ENCODE measurements at places on chromosomes 16 and 17.

DNA sequence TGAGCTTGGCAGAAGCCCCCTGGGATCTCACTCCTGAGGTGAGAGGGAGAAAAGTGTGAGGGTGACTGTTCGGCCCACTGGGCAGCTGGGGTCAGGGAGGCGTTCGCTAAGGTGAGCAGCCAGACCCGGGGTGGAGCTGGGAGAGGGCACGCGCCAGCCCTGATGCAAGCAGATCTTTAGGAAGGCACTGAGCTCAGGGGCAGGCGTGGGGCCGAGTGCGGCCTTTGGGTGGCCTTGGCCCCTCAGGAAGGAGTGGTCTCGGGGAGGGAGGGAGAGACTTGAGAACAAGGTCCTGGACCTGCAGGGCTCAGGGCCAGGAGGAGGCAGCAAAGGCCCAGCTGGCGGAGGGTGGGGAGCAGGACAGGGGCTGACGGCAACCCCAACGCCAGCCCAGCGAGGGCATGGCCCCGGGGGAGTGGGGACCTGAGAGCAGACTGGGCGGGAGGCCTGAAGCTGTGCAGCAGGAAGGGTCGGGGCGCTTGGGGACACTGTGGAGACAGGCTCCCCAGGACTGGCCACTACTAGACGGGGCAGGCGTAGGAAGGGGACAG lies 14.5 kb upstream of the WDR45B start:
- DNase-seq: no peak

DNA sequence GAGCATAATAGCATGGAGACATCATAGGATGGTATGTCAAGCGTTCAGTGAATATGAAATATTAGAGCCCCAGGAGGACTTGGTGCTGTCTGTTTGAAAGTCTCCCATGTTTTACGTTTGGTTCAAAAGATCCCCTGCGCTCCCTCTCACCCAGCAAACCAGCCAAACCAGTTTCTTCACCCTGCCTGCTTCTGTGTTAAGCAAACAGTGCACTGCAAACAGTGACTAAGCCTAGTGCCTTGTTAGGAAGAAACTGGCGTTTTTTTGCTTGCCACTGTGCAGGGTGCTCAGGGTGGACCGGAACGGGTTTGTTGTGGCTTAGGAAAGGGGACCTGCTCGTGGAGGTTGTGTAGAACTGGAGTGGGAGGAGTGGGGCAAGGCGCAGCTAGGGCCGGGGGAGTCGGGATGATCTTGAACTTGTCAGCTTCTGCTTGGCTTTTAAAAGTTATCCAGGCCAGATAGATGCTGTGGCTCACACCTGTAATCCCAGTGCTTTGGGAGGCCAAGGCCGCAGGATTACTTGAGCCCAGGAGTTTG lies 7.7 kb downstream of the CDH1 start:
- DNase-seq: no peak

DNA sequence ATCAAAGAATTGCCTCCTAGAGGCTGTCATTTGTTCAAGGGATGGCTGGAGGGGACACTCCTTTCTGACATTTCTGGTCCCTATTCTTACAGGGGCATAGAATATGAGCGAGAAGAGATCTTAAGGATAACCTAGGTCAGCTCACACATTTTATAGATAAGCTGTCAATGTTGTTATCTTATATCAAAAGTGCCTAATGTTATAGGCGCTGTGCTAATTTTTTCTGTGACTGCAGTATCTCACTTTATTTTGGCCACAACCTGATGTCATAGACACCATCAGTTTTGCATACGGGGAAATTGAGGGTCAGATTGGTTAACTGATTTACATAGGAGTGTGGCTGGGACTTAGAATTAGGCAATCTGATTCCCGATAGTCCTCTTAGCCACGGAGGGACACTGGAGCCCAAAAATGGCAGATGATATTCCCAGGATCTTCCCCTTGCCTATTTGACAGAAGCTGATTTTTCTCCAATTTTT lies 1.2 kb downstream of the CPD start:
- DNase-seq: no peak

DNA sequence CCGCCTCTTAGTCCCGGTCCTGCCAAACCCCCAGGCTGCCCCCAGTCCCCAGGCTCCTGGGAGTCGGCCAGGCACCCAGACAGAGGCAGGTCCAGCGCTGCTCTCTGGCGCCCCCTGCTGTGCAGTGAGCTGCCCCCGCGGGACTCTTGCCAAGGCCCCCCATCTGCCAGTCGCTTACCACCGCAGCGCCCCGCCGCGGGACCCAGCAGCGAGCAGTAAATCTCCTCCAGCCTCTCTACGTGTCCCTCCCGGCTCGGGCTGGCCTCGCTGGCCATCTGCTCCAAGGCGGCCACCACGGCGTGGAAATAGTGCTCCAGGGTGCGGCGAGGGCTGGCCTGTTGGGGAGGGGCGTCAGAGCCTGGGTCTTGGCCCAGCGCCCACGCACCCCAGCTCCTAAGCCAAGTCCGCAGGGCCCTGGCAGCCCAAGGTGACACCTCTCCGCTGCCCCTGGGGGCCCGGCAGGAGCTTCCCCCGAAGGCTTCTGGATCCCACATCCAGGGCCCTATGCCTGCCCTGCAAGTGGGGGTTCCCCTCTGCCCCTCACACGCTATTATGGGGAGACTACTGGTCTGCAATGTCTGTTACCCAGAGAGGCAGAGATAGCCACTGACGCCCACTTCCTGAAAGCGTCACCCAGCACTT lies 33.7 kb upstream of the MFSD6L start:
- DNase-seq: no peak

DNA sequence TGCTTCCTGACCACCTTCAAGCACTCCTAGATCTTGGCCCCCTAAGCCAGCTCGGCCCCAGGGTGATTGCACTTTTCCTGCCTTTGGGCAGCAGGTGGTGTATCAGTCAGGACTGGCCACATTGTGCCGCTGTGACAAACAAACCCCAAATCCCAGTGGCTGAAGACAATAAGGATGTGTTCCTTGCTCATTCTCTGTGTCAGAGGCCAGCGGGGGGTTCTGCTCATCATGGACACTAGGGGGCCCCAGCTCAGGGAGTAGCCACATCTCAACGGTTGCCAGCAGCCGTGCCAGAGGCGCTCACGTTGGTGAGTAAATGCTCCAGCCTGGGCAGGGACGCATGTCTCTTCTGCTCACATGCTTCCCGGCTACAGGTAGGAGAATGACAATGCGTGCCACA lies 60.4 kb downstream of the ZDHHC7 start:
- DNase-seq: no peak

DNA sequence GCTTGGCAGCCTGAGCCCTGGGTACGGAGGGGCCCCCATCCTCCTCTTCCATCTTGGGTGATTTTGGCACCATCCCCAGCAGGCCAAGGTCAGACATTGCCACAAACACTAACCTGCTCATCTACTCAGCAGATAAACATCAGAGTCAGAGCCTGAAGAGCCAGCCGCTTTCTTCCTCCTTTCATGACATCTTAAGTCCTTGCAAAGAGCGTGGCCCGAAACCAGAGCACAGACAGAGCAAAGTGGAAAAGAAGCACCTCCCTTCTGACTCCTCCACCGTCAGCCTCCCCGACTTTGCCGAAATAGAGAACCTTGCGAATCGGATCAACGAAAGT lies 60.4 kb upstream of the RPH3AL start:
- no peak for DNase-seq

DNA sequence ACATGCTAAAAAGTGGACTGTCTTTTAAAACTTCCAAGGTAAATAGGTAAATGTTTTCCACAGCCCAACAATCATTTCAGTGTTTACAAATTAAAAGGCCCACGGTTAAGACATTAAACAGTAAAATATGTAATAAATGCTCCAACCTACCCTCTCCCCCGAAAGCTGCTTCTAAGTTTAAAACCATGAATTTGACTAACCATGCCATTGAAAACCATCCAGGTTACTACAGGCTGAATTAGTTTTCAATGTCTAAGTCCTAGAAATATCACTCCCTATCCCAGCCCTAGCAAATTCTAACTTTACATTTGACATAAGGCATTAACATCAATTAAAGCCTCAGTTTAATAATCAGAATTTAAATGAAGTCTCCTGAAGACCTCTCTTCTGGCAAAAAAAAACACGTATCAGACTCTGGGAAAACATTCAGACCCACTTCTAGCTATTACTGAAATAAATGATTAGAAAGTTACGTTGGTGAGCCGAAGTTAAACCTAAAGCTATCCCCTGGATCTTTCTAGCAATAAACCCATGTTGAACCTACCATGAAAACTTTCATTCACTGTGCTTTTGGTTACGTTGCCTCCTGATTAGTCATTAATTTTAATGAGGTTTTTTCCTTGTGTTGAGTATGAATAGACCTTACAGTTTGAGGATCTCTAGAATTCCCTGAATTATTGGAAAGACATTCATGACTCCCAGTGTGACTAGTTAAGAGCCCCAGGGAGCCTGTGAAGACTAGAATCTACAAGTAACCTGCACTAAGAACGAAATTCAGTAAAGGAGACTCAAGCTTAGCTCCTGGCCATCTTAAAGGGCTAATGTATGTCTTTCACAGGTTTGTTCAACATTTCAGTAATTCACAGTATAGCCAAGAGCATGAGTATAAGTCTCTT lies 1.7 kb upstream of the POLG2 start:
- no peak for DNase-seq

DNA sequence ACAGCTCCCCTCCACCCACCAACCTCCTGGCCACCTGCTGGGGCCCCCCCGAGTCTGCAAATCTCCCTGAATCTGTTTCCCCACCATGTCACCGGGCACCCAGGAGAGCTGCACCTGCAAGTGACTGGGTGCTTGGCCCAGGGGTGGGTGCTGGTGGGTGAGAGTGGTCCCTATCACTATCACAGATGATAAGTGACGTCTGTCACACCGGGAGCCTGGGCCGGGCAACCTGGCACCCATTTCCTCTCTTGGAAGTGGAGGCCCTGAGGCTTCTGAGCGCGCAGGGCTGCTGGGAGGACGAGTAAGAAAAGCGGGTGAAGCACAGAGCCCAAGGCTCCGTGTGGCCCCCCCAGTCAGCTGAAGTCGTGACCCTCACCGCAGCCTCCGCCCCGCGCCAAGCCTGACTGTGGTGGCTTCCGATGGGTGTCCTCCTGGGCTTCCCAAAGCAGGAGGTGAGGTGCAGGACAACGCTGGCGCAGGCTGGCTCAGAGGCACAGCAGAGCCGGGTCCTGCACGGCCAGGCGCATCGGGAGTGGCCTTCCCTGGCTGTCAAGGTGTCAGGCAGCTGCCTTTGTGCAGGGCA lies 21.0 kb upstream of the ACSF3 start:
- DNase-seq: no peak

DNA sequence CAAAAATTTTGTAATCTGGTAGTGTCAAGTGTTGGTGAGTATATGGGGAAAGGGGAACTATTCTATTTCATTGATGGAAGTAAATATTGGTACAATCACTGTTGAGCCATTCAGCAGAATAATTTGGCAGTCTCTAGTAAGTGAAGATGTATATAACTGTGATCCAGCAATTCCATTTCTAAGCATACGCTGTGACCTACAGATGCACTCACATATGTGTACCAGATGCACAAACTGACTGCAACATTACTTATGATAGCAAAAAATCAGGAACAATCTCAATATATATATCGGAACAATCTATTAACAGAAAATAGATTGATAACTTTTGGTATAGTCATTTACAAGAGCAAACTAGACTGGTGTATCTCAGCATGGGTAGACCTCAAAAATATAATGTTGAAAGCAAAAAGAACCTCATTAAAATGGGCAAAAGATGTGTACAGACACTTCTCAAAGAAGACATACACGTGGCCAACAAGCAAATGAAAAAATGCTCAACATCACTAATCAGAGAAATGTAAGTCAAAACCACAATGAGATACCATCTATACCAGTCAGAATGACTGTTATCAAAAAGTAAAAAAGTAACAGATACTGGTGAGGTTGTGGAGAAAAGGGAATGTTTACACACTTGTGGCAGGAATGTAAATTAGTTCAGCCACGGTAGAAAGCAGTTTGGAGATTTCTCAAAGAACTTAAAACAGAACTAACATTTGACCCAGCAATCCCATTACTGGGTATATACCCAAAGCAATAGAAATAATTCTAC lies 20.7 kb downstream of the ADAP2 start:
- DNase-seq: no peak

DNA sequence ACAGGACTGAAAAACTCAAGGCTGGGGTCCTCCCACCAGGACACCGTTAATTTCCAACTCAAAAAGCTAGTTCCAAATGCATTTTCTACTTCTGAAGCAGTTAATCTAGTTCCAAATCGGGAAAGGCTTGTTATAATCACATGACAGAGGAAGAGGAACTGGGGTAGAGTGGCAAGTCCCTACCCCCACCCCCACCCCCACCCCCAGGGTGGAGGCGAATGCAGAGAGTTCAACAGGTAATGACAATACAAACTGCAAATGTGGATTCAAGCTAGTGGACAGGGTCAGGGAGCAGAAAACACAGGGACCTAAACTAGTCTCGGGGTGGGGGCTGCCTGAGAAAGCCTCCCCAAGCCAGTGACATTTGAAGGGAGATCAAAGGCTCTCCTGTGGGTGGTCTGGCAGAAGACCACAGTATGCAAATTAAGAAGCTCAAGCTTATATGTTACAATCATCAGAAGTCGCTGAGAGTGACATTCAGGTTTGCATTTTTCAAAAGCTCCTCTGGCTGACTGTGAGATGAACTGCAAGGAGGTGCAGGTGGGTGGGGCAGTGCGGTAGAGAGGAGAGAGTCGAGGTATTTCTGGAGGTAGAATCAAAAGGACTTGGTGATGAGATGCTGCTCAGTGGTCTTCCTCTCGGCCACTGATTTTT lies 56.4 kb upstream of the SLC25A19 start:
- DNase-seq: no peak

DNA sequence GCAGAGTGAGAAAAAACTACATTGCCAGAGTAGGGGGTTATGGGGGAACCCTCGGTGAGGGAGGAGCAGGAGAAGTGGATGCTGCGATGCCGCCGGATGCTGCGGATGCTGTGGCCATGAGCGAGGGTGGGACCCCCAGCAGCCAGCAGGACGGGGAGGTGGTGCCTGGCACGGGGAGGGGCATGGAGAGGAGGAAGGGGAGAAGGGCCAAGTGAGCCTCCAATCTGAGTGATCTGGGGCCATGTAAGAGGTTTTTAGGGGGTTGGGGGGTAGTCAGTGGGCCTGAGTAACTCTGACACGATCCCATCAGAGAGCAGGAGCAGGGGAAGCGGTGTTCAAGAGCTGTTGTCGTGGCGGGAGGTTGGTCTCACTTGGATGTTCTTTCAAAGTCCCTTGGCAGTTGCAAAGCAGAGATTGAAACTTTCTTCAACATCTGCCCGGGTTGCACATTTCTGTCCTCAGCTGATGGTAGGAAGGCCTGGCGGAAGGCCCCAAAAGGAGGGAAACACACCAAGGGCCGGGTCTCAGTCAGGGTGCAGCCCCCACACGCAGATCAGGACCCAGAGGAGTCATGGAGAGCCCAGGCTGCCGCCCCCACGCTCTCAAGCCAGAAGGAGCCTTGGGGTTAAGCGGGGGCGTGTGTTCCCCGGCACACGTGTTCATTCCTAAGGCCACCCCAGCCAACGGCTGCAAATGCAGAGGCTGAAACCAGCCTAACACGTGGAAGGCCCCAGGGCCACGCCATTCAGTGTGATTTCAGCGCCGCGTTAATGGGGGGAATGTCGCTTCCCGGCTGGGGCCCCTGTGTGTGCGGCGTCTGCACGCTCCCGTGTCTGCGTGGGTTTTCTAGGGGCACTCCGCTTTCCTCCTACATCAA lies 81.7 kb downstream of the ZDHHC7 start:
- no peak for DNase-seq

DNA sequence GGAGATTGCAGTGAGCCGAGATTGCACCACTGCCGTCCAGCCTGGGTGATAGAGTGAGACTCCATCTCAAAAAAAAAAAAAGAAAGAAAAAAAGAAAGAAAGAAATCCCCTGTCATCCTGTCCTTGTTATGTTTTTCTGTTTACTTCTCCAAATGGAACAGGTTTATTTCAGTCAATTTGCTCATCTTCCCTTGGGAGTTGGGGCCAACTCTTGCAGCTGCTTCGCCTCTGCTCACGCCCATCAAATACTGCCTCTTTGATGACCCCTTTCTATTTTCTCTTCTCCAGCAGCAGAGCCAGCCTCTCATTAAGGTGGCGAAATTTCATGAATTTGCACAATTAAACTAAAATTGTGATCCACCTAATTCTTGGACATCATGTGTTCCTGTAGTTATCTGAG lies 173.4 kb downstream of the ZNF18 start:
- DNase-seq: no peak
